ENCODE measurements at places on chromosomes 2 and 18.

DNA sequence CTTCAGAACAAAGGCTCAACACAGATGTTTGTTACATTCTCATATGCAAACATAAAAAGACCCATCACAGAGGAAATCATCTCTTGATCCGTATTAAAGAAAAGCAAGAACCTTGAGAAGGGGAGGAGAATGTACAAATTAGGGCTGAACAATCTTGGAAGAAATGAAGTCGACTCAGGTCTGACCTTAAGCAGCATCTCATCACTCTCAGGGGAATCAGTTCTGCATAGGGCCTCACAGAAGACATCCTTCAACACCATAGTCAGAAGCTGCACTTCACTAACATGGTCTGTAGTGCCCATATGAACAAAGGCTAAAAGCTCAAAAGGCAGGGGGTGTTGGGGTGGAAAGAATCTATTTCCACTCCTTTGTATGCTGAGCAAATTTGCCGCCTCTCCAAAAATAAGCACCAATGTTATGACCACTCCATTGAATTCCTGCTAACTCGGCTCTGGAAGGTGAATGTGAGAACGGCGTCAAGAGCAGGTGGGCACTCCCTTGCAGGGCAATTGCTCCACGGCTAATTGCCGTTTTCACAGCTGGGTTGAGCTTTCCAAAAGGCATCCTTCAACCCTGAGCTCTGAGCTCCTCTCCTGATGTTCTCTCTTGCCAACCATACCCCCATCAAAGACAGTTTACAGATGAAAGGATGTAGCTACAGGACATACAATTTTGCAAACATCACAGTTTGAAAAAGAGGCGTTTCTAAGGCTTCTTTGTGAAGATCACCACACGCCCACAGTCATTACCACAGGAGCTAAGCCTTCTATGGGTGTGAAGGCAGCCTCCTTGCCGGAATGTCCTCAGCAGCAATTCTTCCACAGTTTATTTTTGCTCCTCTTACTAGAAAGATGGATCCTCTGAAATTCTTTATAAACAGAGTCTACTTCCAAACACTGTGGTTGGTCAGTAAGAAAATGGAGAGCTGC is 10.0 kb downstream of the KLF7 start:
- DNase-seq, result no peak

DNA sequence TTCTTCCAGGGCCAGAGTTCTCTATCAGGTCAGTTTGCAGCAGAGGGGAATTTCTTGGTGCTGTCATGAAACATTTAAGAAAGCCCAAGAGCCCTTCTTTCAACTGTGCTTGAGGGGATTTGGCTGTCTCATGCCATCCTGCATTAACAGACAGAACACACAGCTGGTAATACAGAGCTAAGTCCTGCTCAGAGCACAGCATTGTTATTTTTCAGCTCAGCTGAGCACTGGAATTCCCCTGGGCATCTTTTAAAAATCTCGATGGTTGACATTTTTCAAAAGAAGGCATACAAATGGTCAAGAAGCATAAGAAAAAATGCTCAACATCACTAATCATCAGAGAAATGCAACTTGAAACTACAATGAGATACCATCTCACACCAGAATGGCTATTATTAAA is 14.9 kb upstream of the IL1R2 start:
- no peak for DNase-seq

DNA sequence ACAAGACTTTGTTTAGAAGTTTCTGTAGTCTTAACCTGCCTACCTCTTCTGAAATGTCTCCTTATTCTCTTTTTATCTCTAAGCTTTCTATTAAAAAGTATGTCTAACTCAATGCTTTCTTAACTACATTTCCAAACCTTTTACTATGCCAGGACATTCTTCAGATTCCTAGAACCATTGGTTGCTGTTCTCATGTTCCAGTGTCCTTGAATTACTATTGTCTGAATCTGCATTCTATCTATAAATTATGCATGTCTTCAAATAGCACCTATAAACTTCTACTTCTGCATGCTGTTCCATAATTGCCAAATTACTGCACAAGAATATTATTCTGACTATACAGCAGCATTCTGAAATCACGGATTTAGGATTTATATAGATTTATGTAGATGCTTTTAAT is 166.0 kb upstream of the VWC2L start:
- no peak for DNase-seq

DNA sequence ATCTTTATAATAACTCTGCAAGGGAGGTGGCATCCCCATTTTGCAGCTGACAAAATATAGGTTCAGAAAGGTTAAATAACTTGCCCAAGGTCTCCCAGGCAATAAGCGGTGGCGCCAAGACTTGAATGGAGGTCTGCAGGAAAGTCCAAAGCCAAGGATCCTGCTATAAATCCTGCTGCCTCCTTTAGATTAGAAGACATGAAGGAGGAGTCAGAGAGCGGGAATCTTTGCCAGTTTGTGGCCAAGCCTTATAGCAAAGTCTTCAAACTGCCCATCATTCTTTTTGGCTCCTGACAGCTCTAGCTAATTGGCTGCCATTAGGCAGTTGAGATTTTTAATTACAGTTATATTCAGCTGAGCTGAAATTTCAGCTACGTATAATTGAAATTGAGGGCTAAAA is 114.3 kb downstream of the C1D start:
- no peak for DNase-seq

- DNase-seq, result no peak
Observed at GRCh38 chr2:151765760-151766410, 31.6 kb upstream of the NEB start.

DNA sequence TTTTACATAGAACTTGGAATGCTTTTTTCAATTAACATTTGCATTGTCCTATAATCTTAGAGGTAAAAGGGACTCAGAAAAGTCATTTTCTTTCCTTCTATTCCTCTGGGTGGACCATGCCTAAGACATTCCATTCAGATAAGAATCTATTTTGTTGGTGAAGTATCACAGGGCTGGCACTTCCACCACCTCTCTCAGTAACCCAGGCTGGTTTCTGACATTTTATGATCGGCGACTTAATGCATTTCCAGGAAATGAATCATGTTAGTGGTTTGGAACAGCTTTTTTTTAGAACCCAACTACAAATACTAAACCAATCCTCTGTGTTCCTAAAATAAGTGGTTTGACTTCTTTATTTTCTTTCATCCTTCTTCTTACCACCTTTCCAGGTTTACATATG is 27.0 kb downstream of the GAD1 start:
- DNase-seq, result no peak

GRCh38 chr2:159775021-159775420 is 23.0 kb downstream of the CD302 start:
- no peak for DNase-seq

DNA sequence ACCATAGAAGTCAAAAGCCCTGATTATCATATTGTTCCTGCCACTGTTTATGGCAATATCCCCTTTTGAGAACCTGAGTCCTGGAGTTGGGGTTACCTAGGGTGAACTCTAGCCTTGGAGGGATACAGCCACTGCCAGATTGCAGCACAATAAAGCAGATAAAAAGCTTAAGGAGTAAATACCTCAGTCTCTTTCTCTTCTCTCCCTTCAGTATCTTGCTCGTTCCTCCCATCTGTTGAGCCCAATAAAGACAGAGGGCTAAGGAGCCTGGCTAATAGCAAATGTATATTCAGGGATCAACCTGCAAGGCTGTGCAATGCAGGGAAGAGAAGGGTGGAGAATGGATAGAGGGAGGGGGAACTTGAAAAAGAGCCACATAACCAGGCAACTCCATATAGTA is 8.0 kb upstream of the DPP4 start:
- no peak for DNase-seq
